ENCODE measurements at places on chromosomes 16 and 17.
A peak's percentile ranks its signal among the peaks of the same experiment; 100 is the strongest.

DNA sequence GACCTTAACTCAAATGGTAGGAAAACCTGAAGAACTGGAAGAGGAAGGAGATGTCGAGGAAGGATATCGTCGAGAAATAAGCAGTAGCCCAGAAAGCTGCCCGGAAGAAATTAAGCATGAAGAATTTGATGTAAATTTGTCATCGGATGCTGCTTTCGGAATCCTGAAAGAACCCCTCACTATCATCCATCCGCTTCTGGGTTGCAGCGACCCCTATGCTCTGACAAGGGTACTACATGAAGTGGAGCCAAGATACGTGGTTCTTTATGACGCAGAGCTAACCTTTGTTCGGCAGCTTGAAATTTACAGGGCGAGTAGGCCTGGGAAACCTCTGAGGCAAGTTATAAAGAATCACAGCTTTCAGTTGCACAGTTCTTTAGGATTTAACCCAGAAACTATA is 15.5 kb downstream of the ERCC4 start:
- ATAC-seq = no peak

DNA sequence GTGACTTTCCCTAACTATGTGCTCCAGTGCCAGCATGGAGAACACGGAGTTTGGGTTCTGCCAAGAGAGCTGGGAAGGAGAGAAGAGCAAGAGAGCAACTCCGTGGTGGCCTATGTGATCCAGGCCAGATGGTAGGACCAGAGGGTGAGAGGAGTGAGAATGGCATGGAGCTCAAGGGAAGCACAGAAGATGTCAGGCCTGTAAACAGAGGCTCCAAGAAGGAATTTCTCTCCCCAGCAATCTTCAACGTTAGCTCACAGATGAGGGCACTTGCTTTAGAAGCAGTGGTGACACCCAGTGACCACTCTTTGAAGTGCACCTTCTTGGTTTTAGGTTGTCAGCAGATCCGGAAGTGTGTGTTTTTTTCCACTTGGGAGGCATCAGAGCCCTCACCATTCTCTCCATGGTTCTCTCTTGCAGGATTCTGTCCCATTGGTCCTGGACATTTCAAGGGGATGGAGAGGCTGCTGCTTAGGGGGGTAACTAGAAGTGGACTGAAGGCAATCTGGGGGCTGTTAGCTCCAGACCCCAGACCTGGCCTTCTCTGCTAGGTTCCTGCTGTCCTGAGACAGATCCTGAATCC is 18.1 kb upstream of the TMEM98 start:
- peak; percentile 72 for ATAC-seq

DNA sequence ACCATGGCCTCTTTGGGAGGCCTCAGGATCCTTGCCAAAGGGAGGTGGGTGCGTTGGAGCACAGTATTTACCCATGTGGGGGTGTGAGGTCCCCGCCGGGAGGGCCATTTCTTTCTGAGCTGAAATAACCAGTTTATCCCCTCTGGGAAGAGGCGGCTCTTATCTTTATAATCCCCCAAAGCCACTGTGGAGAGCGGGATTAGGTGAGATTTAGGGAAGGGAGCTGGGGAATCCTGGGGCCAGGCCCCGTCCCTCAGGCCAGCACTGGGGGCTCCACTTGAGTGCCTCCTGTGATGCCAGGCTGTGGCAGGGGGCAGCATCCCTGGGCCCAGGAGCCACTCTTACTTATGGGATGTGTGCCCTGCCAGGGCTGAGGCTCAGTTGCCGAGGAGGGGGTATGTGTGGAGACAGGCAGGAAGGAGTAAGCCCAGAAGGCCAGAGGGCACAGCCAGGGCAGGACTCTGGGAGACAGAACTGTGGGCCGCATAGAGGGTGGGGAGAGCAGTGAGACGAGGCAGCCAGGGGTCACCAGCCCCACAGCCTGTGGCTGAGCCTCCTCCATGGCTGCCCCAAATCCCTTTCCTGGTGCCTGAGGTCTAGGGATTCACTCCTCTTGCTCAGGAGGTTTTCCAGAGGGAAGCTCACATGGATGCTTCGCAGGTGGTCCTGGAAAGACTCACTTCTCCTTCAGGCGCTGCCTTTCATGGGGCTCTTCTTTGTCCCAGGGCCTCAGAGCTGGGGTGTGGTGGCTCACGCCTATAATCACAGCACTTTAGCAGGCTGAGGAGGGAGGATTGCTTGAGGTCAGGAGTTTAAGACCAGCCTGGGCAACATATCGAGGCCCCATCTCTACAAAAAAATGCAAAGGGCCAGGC is 25.0 kb downstream of the TMEM94 start:
- peak; percentile 11 for ATAC-seq

DNA sequence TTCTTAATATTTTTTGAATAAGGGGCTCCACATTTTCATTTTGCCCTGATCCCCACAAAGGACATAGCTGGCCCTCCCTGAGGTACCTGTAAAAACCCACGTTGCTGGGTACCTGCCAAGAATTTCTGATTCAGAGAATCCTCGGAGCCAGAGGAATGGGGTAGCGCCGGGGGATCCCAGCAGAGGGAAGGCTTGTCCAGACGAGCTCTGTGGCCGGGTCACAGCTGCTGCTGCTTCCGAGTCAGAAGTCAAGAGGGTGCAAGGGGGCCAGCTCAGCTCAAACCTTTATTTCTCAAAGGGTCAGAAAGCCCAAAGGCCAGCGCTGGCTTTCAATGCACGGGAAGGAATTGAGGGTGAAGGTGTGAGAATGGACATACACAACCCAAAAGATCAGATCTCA is 68.9 kb upstream of the SDK2 start:
- no peak for ATAC-seq

DNA sequence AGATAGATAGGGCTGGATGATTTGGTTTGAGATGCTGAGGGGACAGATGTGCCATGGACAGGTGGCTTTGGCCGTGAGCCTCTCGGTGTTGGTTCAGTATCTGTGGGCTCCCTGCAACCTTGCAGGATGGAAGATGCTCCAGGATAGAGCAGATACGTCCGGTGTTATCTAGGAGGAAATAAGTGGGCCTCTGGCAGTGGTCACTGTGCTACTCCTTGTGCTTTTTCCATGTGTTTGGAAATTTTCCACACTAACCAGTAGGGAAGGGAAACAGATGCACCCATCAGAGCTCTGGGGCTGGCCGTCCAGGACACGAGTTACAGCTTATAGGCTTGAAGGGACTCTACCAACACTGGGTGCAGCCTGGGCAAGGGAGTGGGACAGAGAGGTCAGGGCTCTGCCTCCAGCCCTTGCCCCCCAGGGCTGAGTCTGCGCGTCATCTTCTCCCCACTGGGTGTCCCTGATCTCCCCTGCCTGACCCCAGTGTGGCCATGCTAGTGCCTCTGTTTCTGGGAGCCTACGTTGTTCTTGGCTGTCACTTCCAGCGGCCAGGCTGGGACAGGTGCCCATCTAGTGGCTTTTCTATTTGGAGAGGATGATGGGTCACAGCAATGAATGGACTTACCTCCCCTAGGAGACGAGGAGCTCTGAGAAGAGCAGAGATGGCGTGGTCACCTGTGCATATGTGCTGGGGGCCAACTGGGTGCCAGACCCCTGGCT is 166.9 kb downstream of the SEC14L1 start:
- no peak for ATAC-seq

GRCh38 chr17:55482591-55483389 is 28.5 kb downstream of the SMIM36 start:
- no peak for ATAC-seq

DNA sequence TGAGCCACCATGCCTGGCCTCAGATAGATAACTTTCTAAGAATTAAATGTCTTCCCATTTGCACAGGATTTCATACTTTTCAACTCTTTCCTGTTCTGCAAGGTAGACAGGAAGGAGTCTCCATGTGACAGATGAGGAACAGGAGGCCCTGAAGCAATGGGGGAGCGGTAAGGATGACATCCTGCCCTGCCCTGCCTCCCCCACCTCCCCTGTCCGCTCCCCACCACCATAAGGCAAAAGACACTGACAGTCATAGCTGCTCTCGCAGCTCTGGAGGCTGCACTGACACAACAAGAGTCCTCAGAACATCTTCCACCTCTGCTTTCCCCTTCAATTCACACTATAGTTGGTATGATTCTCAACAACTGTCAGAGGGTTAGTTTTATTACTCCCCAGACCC is 9.7 kb downstream of the CENPV start:
- ATAC-seq = no peak

GRCh38 chr17:79926142-79926604 is 86.9 kb upstream of the CBX4 start:
- ATAC-seq = no peak

GRCh38 chr17:47275245-47275984 is 21.8 kb downstream of the ITGB3 start:
- ATAC-seq = peak; percentile 67

Measured in gastroesophageal sphincter (tissue), 4 donors.